ENCODE measurements at places on chromosomes 1 and 21.
A peak's percentile ranks its signal among the peaks of the same experiment; 100 is the strongest.

DNA sequence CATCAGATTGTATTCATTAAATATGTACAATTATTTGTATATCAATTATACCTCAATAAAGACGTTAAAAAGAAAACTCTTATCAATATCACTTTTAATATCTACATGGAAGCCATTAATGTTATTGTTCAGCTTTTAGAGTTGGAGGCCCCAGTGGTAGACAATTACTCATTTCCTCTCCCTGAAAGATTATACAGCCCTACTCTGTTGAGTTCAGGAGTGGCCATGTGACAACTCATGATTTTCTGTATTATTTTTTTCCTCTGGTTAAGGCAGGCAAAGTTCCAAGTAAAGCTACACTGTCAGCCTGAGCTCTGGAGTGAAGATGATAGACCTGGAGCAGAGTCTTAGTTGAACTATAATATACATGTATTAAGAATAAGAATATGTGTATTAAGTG, 247.9 kb upstream of the B3GALT2 start:
- no peak for DNase-seq

- DNase-seq, result no peak
Observed at GRCh38 chr1:22932803-22933470, 39.7 kb downstream of the LACTBL1 start.

DNA sequence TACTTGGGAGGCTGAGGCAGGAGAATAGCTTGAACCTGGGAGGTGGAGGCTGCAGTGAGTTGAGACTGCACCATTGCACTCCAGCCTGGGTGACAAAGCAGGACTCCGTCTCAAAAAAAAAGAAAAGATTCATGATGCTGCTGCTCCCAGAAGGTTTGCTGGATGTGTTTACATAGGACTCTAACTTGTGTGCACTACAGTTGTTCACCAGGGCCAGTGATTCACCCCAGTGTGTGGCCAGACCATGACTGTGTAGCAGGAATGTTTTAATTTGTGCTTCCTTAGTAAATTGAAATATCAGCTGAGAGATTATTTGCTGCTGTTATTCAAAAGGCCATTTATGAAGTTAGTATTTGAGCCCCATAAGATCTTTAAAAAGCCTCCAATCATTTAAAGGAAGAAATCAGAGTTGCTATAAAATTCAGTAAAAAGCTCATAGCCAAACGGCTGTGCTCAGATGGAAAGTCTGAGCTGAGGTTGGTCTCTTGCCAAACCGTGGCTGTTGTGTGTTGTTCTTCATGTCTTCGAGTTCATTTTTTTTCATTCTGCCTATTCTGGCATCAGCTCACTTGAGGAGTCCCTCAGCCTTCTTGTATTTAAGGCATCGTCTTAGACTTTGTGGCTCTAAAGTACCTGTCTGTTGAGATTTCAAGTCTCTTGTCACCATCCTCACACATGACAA, 18.1 kb upstream of the PGD start:
- no peak for DNase-seq

DNA sequence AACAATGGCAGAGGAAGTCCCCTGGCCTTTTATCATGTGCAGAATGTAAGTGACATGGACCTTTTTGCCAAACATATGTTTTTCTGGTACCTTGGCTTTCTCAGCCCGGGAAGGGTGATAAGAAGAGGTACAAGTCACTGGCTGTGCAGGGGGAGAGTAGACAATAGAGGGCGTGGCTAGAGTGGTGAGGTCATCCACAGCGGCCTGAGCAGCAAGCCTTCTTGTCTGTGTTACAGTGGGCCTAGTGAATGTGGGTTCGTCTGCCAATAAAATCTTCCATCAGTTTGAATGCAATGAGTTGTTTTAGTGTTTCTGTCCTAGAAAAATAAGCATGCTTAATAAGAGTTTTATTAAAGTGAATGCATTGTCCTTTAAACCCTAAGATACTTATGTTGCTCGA, 59.0 kb upstream of the PGD start:
- peak; percentile 9 for DNase-seq

- DNase-seq, result no peak
Observed at GRCh38 chr1:20404466-20404865, 81.5 kb downstream of the CAMK2N1 start.

DNA sequence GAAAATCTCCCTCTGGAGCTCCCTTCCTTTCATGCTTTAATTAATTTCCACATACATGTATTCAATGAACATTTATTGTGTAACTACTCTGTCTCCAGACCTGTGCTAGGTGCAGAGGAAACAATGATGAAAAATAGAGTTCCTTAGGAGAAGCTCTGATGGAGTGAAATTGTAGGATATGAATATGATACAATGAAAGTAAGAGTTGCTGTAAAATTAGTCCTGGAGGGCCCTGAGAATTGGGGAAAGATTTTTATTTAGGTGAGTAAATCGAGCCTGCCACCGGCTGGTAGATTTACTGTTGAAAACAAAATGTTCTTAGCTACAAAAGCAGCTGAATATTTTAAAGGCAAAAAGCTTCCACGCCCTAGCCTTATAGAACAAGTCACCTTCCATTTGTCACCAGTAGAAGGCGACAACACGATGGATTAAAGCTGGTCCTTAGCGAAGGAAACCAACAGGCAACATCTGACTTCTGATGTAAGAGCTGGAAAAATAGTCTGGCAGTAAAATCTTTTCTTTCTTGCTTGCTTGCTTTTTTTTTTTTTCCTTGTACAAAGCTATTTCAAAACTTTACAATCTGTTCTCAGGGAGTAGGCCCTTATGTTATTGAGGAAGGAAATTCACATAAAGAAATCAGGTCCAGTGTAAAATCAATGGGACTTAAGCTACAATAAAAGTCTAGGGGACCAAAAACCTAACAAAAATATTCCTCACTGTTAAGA, 82.0 kb upstream of the ROR1 start:
- DNase-seq, result peak; percentile 49

- DNase-seq, result no peak
Observed at GRCh38 chr1:217403026-217403720, 227.7 kb downstream of the GPATCH2 start.

DNA sequence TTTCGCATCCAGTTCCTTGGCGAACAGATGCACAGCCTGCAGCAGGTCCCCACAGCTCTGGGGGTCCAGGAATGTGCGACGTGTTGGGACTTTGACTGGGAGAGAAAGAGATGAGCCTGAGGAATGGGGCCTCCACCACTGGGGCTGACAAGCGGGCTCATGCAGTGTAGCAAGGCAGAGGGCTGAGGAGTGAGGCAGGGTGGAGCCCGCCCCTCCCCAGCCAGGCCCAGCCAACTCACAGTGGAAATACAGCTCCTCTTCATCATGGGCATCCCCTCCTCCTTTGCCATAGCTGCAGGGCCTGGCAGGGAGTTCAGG, 30.7 kb downstream of the CDCA8 start:
- no peak for DNase-seq

DNA sequence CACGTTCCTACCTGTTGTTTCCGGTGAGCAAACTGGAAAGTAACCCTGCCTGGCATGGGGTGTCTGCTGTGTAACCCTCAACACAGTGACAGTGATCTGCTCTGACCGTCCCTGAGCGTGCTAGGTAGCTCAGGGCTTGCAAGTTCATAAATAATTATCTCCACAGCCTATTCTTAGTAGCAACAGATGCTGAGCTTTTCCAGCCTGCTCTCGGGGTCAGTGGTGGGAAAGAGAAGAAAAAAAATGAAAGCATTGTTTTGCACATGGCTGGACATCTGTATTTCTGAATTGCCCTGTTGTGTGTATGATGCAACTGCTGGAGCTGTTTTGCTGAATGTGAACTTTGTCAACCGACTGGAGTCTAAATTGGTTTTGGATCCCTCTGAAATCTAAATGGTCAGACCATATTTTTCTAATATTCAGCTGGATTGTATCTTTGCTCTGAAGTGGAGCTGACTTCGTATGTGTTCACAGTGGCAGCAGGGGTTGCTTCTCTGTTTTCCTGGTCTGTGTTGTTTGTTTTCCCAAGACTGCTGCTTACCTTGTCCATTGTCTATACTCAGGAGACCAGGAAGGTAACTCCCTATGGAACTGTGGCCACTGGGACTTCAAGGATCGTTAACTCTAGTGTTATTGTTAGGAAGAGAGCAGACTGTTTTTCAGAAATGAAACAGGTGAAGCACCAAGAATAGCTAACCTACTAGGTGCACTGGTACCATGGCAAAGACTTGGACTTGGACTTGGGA, 27.0 kb downstream of the TGFB2 start:
- no peak for DNase-seq

DNA sequence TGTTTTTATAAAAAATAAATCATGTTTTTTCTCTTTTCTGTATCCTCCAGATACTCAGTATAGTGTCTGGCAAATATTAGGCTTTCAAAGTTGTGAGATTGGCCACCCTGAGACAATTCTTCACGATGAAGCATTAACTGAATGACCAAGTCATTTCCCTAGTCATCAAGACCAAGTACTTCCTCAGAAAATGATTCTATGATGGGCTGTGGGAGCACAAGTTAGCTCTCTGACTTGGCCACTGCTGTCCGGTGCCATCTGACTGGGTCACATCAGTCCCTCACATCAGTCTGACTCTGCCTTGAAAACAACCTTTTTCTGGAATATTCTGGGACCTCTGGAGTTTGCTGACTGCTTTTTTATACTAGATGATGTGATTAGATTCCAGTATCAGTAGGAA, 13.5 kb upstream of the YRDC start:
- no peak for DNase-seq

GRCh38 chr1:156082309-156083091, at the start of gene MEX3A:
Gene MEX3A, minus strand, starts transcription at chr1:156082465. Its CDS starts 467 bp downstream, at chr1:156081998.
- peak; percentile 97 for DNase-seq

- no peak for DNase-seq
Observed at GRCh38 chr1:196271212-196271947, 336.9 kb downstream of the KCNT2 start.

GRCh38 chr1:17045634-17046333, 8.0 kb downstream of the SDHB start:
- DNase-seq, result peak; percentile 33

GRCh38 chr1:60923389-60924087, 158.8 kb upstream of the NFIA start:
- no peak for DNase-seq

- no peak for DNase-seq
Observed at GRCh38 chr1:231584921-231585320, 41.7 kb upstream of the DISC1 start.

DNA sequence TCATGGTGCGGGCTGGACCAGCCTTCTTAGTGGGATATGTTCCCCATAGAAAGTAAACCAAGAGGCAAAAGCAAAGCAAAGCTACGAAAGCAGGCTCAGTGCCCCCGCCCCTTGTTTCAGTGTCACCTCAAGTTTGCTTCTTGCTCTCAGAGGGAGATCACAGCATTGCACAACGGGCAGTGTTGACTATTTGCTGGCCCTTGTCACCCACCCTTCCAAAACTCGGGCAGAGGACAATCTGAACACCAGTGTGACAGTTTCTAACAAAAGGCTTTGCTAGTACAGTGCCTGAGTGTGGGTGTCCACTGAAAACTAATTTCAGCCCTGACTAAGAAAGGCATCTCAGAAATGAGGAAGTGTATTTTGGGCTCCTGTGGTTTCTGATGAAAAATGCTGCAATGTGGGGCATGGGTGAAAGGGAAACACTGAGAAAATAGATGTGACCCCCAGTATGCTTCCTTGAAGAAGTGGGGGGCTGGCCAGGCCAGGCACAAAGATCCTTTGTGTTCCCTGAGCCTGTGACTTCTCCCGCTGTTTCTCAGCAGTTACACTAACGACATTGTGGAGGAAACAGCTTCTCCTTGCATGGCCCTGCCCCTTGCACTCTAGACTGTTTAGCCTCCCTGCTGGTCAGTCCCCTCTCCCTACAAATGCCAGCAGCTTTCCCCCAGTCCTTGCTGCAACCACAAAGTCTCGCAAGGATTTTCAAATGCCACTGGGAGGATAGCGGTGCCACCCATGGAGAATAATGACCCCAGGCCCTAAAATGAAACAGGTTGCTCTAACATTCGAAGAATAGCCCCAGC, 33.3 kb upstream of the KCNE1 start:
- DNase-seq, result peak; percentile 29

GRCh38 chr1:226779561-226779960, 40.5 kb upstream of the ITPKB start:
- DNase-seq, result no peak

- no peak for DNase-seq
Observed at GRCh38 chr1:94660994-94661393, 119.4 kb upstream of the F3 start.

DNA sequence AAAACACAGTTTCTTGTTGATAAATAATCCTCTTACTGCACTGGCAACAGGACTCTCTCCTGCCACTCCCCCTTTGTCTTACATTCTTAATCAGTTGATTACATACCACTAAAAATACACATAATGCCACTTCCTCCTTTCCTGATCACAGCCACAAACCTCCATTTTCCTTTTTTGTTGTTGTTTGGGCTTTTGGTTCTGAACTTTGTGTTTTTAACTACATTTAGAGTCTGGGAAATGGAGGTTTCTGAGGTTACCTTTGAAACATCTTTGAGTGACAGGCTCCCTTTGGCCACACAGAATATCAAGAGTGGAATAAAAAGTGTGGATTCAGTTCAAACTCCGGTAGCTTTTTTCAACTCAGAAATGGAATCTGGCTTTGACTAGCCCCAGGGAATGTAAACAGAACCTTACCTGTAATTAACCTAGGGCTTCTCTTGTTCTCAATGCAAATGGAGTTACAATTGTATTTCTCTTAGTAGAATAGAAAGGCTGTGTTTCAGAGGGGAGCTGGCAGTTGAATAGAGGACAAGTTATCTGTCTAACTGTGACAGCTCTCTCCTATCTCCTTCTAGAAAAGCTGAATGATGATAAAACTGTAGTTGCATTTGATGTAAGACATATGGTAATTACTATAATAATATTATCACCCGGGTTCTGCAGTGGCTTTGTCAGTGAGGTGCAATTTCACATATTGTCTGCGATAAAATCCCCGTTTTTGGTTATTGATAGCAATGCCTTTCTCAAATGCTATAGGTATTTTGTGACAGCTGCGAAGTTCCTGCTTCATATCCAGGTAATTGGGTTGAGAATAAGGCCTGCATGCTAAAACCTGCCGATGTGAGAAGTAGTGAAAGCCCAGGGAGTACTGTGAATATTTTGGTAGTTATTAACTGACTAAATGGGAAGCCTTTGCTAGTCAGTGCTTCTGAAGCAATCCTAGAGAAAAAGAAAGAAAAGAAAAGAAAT, 66.9 kb downstream of the ST6GALNAC5 start:
- DNase-seq, result no peak

- no peak for DNase-seq
Observed at GRCh38 chr1:88763649-88764406, 79.8 kb downstream of the PKN2 start.

- DNase-seq, result no peak
Observed at GRCh38 chr1:54272134-54272533, 72.2 kb downstream of the MRPL37 start.

DNA sequence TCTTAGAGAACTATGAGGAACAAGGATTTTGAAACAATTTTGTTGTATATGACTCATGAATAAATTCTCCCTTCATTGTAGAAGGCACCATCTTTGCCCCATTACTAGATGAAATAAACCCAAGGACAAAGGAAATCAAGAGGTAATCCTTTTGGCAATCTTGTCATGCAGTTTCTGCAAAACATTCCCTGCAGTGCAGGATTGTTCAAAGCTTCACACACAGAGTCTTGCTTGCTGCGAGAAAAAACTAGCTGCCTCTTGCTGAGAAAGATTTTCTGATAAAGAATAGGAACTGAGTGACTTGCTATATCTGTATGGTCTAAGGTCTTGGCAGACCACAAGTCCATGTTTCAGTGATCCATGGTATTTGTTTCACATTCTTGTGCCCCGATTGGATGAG, 657.4 kb upstream of the ADGRL4 start:
- DNase-seq, result no peak
